ENCODE measurements at places on chromosomes 3 and 15. TPM values are rescaled to one million over a fixed set of nuclear protein-coding genes. Genes with fewer than 3 reads are reported as not detected.

Gene NPAP1
- total RNA-seq, result not detected

Gene ADAMTS17
- total RNA-seq, result 2.0 TPM

Gene GABRR3
- not detected for total RNA-seq

Gene SLC28A2
- total RNA-seq, result not detected

Gene FSIP1
- 0.42 TPM for total RNA-seq

Measured in airway epithelial cell (primary cell).